ENCODE measurements at places on chromosomes 2 and 18.
A peak's percentile ranks its signal among the peaks of the same experiment; 100 is the strongest.

- no peak for DNase-seq
Measured at GRCh38 chr2:45843136-45843535, 191.7 kb downstream of the PRKCE start.

- DNase-seq, result peak; percentile 40
Measured at GRCh38 chr2:218186355-218186766, 19.6 kb upstream of the CXCR1 start.

DNA sequence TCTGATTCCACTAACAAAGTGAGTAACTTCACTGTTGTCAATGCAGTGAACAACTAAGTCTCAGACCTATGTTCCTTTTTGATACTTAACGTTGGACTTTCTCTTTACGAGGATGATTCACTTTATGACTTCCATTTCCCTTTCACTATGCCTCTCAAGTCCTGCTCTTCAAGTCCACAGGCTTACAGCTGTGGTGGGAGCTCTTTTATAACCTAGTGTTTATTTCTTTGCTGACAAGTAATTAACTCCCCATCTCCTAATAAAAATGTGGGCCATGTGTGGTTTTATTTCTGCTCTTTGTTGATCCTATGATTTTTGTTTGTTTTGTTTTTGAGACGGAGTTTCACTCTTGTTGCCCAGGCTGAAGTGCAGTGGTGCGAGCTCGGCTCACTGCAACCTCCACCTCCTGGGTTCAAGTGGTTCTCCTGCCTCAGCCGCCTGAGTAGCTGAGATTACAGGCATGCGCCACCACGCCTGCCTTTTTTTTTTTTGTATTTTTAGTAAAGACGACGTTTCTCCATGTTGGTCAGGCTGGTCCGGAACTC is 142.1 kb downstream of the USP34 start:
- DNase-seq, result no peak

DNA sequence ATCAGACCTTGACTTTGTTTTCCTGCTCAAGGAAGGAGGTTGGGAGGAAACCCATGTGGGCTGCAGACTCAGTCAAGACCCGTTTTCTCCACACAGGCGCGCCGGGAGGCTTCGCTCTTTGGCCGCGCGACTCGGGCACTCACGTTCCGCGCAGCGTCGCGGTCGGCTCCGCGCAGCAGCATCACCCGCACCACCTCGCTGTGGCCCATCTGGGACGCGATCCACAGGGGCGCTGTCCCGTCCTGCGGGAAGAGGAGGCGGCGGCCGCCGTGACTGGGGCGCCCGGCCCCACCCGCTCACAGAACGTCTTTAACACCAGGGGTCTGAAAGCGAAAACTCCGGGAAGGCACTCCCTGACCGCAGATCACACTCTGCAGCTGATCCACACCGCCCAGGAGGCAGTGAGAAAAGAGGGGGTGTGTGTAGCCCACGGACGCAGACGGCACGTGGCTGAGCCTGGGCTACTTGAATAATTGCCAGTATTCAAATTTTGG is 33.1 kb upstream of the NPC1 start:
- DNase-seq, result no peak

- DNase-seq, result no peak
Measured at GRCh38 chr2:139175510-139175909, 395.3 kb upstream of the NXPH2 start.

DNA sequence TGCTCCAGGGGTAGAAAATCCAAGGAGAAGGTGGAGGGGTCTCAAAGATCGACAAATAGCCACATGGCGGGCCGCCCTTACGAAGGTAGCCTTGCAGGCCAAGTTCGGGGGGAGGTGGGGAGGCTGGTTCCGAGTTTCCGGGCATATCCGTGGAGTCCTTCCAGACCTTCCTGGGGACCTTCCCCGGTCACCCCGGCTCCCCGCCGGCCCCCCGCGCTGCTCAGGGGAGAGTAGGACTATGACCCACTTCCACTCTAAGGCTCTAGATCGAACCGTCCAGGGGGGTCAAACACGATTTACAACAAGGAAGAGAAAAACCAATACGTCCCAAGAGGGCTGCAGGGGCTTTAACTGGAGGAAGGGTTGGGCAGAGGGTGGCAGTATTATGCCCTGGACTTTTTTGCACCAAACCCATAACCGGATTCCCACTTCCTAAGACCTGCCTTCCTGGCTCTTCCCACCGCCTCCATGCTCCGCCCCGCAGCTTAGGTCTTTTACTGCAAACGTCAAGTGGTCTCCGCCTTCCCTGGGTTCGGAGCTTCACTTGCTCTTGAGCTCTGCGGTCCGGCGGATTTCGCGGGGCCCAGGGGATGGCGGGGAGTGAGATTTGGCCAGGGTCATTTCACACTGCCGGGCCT is 779 bp upstream of the LYPD6 start:
- DNase-seq, result no peak

- DNase-seq, result no peak
Measured at GRCh38 chr18:59927246-59927825, 27.5 kb downstream of the PMAIP1 start.

DNA sequence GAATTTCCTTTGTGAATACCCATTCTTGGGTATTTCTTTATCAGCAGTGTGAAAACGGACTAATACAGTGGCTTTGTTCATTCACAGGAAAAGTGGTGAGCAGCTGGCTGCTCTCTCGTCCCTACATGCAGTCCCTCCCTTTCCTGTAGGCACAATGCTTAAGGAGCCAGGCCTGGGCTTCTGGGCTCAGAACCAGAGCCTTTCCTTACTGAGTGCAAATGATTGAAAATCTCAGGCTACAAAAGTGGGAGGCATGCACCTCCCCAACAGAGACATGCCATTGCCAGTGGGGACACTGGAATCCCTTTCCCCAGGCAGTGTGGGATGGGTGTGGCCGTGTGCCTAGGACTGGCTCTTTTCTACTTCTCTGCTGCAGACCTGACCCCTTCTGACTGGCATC is 61.3 kb downstream of the MCFD2 start:
- no peak for DNase-seq

- DNase-seq, result no peak
Measured at GRCh38 chr2:169659320-169659719, 34.9 kb downstream of the CFAP210 start.

GRCh38 chr2:23291239-23291638 is 93.7 kb upstream of the KLHL29 start:
- DNase-seq, result no peak

DNA sequence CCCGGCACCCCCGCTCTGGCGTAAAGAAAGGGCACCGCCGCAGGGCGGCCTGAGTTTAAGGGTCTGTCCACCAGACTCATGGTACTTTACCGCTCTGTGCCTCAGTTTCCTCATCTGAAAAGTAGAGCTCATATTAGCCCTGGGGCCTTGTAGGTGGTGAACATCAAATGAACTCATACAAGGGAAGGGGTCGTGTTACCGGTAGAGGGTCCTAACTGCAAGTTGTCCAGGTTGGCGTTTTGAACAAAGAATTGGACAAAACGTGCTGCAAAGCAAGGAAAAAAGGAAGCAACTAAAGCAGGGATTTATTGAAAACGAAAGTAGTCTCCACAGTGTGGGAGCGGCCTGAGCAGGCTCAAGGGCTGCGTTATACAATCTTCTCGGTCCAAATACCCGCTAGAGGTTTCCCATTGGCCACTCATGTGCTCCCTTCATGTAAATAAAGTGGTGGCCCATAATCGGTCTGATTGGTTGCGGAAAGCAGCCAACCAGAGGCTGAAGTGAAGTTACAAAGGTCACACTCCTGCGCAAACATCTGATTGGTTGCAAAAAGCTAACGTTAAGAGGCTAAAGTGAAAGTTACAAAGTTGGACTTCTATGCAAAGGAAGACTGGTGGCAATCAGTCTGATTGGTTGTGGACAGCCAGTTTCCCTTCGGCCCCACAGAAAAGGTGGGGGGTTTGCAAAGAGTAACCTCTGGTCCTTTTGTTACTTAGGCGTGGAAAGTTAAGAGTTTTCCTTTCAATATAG is 80.7 kb upstream of the LDLRAD4 start:
- peak; percentile 49 for DNase-seq

Measured in CMK (cell line).